GF-D8 (cell line): ENCODE measurements at places on chromosomes 6 and 20.

DNA sequence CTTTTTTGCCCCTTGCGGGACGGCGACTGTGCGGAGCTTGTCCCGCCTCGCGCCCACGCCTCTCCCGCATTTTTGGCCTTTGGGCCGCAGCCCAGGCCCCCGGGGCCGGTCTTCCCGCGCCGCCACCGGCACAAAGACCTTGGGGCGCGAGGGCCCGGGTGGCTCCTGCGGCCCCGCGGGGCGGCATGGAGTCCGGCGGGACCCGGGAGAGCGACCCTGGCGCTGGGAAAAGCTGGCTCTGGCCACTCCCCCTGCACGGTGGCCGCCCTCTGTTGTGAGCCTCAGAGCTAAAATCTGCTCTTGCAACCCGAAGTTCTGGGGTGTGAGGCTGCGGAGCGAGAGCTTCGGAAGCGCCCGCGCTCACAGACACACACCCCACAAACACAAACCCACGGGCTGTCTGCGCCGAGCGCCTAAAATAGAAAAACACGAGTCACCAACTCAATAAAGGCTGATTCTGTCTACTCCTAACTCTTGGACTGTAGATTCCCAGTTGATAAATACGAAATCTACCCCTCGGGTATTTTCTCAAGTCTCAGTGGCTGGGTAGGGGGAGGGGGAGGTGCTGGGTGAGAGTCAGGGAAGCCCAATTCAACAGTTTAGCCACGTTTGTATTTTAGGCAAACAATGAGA lies 496 bp upstream of the BEND3 start:
- DNase-seq = peak; percentile 45

DNA sequence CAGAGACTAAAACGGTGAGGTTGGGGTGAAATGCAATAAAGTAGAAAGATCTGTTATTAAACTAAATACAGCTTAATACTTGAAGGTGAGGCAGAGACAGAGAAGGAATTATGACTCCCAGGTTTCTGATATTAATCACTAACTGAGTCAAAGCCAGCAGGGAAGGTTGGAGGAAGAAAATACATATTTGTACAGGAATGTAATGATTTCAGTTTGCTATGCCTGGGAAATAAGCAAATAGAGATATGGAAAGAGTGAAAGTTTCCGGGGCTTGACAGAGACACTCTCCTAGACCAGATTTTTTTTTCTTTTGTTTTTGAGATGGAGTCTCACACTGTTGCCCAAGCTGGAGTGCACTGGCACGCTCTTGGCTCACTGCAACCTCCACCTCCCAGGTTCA lies 76.8 kb downstream of the PTPRK start:
- DNase-seq = no peak

DNA sequence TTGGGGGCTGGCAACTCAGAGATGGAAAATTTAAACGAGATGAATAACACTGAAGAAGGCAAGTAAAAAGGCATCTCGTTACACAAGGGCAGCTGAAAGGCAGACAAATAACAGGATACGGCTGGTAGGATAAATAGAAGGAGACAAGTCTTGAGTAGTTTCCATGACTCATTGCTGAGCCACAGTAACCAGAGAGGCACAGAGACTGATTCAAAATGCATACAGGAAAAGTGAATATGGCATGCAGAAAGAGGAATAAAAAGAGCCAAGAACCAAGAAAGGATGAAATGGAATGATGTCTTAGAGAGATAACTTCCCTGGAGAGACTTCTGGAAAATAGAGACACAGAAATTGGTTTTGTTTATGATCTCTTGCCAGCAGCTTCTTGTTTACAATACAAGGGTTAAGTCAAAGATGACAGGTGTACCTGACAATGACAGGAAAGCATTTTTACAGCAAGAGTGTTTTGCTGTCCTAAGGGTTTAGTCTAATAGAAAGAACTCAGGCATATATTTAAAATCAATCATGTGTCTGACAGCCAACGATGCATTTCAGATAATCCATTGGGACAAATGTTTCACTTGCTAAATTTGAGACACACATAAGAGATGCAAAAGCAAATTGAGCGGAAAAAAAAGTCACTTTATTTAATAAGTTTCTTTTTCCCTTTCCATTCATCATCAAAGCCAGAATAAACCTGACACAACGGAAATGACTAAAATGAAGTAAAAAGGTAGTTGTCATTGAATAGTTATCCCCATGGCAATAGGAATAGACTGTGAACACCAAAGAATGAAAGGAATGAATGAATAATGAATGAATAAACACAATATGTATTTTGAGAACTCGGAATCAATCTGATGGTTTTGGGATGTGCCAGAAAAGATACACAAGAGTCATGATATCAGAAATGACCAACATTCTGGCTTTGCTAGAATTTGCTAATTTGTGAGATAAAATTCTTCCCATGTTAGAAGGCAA lies 68.0 kb upstream of the KCNQ5 start:
- DNase-seq = no peak

- no peak for DNase-seq
These were observed 32.7 kb downstream of the PTPRK start for GRCh38 chr6:128487746-128488145.

GRCh38 chr6:139030228-139030963 lies 1.9 kb downstream of the ABRACL start:
- DNase-seq = peak; percentile 66

GRCh38 chr6:10801224-10801848 lies 37.0 kb downstream of the MAK start:
- DNase-seq = peak; percentile 12

DNA sequence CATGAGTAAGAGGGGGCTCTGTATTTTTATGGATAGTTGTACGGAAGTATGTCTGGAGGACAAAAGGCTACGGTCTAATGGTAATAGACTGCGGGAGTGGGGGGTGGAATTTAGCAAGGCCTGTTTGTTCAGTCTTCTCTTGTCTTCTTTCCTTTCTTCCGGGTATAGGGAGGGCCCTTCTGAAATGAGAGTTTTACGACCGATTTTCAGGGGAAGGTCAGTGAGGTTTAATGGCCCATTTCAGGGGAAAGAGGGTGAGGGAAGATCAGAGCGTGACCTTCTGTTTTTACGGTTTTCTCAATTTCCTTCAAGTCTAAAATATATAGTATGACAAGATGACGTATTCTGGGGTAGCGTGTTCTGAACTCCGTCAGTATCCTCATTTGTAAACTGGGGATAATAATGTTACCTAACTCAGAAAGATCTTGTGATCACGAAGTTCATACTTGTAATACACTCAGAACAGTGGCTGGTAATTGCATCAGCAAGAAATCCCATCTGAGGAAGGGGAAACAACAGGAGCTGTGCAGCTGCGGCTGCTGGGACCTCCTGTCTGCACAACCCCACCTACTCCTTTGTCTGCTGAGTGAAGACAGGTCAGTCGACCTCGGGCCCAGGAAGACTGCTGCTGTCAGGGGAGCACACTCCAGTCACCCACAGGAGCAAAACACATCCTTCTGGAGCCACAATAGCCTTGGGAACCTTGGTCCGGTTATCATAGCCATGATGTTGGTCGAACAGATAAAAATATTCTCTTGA lies 90.4 kb downstream of the MAP3K7 start:
- DNase-seq = no peak

- no peak for DNase-seq
These were observed 1005.3 kb upstream of the EPHA7 start for GRCh38 chr6:94424692-94425091.

DNA sequence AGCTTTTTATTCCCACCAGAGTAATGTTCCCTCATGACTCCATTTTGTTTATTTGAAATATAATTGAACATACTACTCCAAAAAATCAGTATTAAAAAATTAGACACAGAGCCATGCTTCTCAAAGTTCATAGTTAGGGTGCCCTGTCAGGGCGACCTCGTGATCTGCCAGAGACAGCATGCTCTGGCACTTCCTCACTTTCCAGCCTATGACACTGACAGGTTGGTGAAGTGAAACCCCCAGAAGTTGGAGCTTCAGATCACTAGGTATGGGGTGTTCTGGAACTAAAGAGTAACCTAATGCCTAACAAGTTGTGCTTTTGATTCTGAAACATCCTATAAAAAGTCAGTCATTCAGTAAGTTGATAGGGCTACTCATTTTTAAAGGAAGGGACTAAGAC lies 93.0 kb downstream of the TBC1D7 start:
- no peak for DNase-seq

DNA sequence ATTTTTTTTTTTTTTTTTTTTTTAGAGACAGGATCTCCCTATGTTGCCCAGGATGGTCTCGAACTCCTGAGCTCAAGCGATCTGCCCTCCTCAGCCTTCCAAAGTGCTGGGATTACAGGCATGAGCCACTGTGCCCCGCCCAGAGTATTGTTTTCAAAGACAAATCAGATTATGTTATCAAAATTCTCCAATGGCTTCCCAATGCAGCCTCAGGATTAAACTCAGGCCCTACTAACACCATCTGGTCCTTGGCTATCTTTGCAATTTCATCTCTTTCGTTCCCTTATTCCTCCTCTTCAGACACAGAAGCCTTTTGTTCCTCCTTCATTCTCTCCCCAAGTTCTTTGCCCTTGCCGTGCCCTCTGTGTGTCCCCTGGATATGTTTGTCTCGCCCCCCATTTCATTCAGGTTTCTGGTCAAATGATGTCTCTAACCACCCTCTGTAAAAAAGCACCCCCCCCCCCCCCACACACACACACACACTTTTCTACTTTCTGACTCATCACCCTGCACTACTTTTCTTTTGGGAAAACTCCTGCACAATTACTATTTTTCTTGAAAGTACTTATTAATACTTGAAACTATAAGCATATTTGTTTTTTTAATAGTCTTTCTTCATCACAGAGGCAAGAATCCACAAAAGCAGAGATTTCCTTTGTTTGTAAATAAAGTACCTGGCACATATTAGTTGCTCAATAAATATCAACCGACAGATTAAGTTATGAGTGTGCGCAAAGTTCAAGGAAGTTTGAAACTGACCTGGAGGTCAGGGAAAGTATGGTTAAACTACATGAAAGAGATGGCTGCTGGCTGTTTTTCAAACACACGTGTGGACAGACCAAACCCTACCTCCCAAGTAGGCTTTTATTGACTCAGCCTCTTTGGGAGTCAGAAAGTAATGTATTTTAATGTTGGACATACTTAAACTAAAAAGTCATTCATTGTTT lies 16.7 kb downstream of the BTN1A1 start:
- DNase-seq = no peak

GRCh38 chr20:415820-416322 lies 7.8 kb downstream of the RBCK1 start:
- no peak for DNase-seq

- DNase-seq = no peak
These were observed 95.6 kb downstream of the LAMP5 start for GRCh38 chr20:9609887-9610502.

DNA sequence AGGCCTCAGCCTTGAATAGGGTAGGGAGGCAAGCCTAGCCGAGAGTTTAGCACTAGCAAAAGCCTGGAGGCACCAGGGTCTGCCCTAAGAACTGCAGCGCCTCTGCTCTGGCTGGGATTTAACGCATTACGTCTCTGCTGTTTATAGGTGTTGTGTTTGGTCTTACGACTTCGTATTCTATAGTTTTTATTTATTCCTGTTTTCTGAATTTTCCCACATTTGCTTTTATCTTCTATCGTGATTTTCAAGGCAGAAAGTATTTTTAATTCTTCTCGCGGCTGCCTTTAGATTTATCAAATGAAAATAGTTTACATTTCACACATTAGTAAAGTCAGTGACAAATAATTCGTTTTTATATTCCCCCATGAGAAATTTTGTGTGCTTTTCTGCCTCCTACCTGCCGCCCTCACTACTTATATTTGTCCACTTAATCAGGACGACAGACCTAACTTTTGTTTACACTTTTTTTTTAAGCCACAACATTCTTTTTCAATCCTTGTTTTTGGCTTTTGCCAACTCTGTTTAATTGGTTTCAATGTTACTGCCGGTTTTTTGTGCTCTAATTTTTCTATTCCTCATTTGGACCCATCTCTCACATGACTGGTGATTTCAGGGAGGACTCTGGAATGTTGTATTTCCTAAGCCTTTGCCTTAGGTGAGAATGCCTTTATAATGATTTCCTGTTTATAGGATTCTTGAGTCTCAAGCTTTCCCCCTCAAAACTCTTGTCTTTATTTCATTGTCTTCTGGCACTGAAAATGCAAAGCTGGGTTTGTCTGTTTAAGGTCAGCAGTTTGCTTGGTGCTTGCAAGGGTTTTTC lies 1.3 kb upstream of the LZTS3 start:
- no peak for DNase-seq

DNA sequence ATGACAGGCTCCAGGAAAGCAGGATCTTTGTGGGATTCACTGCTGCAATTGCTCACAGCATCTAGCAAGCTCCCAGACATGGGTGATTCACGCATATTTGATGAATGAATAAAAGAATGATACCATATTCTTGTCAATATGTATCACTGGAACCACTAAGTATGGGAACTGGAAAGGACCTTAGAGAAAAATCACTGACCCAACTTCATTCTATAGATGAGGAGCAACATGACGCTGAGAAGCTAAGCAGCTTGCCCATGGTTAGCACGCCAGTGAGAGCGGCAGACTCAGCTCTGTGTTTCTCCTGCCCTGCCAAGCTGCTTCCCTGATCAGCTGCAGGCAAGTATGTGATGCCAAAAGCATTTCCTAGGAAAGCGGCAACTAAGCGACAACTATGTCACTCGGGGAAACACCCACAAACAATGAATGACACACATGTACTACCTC lies 66.8 kb downstream of the PPP1R3G start:
- DNase-seq = no peak

- no peak for DNase-seq
These were observed 11.2 kb upstream of the KIFC1 start for GRCh38 chr6:33380272-33380981.

- no peak for DNase-seq
These were observed 32.0 kb upstream of the SPTLC3 start for GRCh38 chr20:12976720-12977309.

GRCh38 chr6:6152060-6152459 lies 145.3 kb upstream of the NRN1 start:
- DNase-seq = no peak

DNA sequence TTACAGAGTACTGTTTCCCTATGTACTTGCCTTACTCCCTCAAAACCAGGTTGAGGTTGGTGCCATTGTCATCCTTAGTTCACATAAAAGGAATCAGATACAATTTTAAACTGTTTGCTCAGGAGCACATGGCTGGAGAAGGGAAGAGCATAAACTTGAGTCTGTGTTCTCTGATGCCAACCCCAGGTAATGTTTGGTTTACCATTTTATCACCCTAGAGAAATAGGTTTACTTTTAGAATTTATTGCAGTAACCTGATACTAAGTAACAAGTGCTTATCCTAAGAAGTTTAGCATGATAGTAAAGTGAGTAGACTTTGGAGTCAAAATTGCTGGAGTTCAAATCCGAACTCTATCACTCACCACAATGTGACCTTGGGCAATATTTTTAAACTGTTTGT lies 86.3 kb downstream of the RFPL4B start:
- DNase-seq = no peak
